ENCODE measurements at places on chromosomes 1 and 21.

GRCh38 chr1:56416495-56416894, 162.9 kb downstream of the PLPP3 start:
- DNase-seq = no peak

GRCh38 chr21:41431788-41432548, 5.9 kb downstream of the MX1 start:
- DNase-seq = no peak

DNA sequence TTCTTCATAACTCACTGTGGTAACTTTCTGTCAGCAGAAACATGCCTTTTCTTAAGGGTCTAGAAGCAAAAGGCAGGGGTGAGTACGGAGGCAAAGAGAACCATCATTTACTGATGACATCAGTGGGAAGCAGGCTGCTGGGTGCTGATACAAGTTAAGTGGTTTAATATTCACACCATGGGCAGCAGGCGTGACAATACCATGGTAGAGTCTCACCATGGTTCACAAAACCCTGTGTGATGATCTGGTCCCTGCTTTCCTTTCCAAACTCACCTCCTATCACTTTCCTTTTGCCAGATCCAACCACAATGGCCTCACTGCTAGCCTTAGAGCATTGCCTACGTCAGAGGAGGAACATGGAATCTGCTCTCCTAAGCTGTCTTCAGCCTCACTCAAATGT, 8.7 kb downstream of the MAB21L3 start:
- DNase-seq = no peak

DNA sequence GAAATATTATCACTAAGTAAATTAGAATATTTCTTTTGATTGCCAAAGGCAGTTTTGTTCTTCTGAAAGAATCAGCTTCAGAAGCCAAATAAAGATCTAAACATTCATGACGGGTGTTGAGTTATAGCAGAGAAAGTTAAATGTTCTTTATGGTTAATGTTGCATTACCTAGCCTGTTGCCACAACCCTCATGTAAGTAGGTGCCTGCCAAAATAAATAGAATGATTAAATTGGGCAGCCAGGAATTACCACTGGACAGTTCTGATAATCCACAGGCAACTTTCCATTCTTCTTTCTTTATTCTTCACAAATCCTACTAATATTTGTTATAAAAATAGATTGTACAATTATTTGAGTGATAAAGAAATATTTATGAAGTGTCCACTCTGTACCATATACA, 217.9 kb upstream of the NRIP1 start:
- no peak for DNase-seq

GRCh38 chr1:59041646-59042277, 255.1 kb upstream of the FGGY start:
- no peak for DNase-seq

DNA sequence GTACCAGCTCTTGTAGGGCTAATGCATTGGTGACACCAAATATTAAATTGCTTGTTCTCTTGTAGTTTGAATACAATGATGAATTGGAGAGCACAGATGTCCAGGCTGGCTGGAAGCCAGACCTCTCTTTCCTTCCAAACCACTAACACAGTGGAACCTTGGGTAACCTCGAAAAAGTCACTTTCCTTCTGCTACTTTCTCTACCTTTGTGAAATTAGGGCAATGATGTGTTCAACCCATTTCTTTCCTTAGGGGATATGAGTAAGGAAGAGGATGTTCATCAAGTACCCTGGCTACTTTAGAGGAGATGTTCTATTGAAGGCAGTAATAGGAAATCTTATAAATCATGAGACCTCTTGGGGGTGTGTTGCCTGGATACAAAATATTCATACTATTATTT, 55.7 kb downstream of the XCL2 start:
- peak; percentile 50 for DNase-seq

- no peak for DNase-seq
These were observed 17.9 kb downstream of the FOXO6 start for GRCh38 chr1:41378999-41379737.

DNA sequence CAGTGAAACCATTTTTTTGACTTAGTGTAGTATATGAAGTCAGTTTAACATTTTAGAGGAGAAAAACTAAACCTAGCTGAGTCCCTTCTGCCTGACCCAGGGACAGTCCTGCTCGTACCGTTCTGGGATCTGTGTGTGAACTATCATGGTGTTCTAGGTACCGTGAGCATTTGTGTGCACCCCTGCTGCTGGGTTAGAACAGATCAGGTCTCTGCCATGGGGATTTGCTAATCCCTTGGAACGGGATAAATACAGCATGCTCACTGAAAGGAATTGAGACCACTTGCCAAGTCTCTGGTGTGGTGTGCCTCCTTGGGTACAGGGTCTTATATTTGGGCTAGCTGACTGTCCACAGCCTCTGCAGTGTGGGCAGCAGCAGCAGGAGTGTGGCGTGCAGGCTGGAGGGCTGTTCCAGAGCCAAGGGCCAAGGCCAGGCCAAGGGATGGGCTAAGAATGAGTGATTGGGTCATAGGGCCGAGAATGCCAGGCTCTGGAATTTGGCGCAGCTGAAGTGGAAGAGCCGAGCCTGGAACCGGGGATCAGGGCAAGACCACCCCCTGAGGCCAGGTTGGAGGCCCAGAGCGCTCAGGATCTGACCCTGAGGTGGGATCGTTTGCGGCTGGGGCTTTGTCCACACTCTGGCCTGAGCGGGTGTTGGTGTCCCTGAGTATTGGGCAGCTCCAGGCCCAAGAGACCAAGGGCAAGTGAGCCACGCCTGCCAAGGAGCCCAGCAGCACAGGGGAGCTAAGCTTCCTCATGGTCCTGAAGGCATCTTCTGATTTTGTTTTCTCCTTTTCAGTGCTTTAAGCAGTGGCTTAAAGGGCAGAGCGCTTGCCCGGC, 66.3 kb downstream of the VPS26C start:
- no peak for DNase-seq

DNA sequence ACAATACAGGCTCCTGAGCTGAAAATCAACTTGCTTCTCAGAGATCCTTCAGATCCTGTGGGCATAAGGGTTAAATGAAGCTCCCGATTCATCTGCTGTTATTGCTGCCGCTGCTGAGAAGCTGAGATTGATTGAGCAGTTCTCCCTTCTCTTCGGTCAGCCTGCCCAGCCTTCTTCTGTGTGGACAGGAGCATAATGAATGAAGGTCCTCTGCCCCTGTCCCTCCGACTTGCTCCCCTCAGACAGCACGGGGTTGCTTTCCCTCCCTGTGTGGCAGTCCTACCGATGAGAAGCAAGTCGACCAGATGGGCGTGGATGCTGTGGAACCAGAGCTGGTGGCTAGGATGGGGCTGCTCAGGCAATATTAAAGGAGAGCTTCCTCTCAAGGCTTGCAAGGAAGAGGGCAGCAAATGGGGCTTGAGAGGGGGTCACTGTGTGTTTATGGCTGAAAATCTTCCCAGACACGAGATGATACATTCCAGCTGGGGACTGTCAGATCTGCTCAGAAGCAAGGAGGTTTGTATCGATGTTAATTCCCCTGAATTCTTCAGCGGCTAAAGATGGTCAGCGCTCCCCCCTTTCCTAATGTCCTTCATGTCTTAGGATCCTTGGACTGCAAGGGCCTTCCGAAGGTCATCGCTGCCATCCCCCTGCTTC, 63.9 kb upstream of the GOLT1A start:
- no peak for DNase-seq

DNA sequence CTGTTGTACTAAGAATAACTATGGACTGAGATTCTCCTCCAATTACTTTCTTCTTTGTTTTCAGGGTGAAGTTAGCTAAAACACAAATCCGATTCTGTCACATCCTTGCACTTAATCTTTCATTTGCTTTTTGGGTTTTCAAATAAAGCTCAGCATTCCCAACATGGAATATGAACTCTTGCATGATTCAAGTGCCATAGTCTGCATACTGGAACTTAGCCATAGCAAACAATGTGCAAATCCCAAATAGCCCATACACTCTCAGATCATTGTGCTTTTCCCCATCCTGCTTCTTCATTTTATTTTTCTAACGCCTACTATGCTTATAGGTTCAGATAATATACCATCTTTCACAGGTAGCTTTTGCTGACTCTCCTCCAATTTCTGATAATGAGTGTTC, 455.8 kb upstream of the PRMT6 start:
- no peak for DNase-seq

All from AG08395 (cell line).